ENCODE measurements at places on chromosomes 16 and 17. TPM values are rescaled to one million over a fixed set of nuclear protein-coding genes. Genes with fewer than 3 reads are reported as not detected.

The COX10 gene
- total RNA-seq = 18.7 TPM

The WDR81 gene
- total RNA-seq = 13.4 TPM

The CREBBP gene
- total RNA-seq = 96.9 TPM

The GJD3 gene
- not detected for total RNA-seq

The NOXO1 gene
- total RNA-seq = 1.3 TPM

The ZPBP2 gene
- total RNA-seq = not detected

The CNGB1 gene
- total RNA-seq = 0.91 TPM

The P3H4 gene
- 5.6 TPM for total RNA-seq

The KCNG4 gene
- total RNA-seq = not detected

Data from glutamatergic neuron (in vitro differentiated cells).